ENCODE measurements at places on chromosomes 7 and 10.

DNA sequence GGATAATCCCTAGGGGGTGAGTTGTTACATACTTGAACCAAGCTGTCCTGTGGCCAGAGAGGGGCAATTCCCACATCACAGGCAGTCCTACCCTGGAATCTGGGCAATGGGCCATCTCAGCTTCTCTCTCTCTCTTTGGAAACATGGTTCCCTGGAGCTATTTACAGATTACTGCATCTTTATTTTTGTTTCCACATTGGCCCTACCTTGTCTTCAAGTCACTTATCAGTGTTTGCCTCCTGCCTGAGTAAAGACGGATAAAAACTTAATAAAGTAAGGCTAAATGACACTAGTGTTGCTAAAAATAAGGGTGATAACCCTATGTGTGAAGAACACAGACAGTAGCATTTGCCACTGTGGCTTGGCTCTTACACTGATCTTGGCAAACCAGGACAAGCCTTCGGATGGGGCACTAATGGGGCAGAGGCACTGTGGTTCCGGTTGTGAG lies 228.2 kb downstream of the GFRA1 start:
- no peak for DNase-seq

- DNase-seq = no peak
Measured at GRCh38 chr7:73972614-73973013, 55.4 kb upstream of the ELN start.

- no peak for DNase-seq
Measured at GRCh38 chr10:124005991-124006392, 87.4 kb downstream of the CHST15 start.

DNA sequence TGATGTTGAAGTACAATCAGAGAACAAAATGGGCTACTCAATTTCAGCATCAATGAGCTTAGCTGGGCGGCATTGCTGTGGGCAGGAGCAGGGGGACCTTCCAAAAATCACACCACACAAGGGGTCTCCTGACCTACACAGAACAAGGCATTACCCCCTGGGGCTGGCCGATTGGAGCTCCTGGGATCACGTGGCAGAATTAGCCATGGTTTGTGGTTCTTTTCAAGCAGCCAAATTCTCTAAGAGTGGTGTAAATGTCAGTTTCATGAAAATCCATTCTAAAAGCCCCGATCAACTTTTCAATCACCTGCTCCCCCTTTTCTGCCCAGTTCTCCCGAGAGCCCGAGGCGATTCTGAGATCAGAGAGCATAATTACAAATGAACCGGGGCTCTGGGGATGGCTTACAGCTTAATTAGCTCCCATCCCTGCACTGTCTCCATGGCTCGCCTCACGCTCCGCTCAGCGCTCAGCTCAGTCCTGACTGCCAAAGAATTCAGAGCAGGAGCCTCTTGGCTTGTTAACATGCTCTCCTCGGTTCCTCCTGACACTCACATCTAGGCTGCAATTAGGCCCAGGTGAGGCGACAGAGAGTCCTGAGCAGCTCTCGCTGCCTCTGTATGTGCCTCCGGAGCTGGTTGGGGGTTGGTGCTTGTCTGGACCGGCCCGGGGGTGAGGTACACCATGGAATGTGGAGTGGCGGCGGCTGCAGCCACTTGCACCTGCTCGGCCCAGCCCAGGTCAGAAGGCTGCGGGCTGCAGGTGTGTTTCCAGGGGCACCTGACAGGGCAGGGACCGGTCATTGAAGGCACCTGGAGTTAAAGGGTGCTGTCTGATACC lies 111.8 kb downstream of the WDR11 start:
- DNase-seq = no peak

- DNase-seq = no peak
Measured at GRCh38 chr7:132533916-132534315, 42.4 kb downstream of the PLXNA4 start.
